ENCODE measurements at places on chromosomes 3 and 15. TPM values are rescaled to one million over a fixed set of nuclear protein-coding genes. Genes with fewer than 3 reads are reported as not detected.
A peak's percentile ranks its signal among the peaks of the same experiment; 100 is the strongest.

The CGGBP1 gene
- 13.0 TPM for total RNA-seq

The C3orf33 gene
- 1.8 TPM for total RNA-seq

- DNase-seq: peak; percentile 91
These were observed 537.7 kb upstream of the ZNF385D start for GRCh38 chr3:22288756-22289155.

- no peak for DNase-seq
These were observed 1.1 kb downstream of the TICRR start for GRCh38 chr15:89576417-89576773.

The XCR1 gene
- total RNA-seq: not detected

The STARD5 gene
- total RNA-seq: not detected

The LDHAL6B gene
- not detected for total RNA-seq

DNA sequence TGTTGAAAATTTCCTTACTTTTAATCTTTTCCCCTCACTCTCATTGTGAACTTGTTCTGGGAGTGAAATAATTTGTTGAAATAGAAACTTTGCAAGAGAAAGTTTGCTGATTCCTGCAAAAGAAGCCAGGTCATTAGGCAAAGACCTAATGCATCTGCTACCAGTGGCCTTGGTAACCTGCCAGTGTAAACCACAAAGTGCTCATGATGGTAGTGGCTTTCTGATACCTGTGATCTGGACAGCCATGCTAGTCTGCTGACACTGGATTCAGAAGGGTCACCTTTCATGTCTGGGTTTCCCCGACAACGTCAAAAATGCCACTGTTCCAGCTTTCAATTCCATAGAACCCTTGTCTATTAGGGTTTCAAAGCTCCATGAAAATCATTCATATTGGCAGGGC, 123.7 kb upstream of the MCTP2 start:
- DNase-seq: no peak

DNA sequence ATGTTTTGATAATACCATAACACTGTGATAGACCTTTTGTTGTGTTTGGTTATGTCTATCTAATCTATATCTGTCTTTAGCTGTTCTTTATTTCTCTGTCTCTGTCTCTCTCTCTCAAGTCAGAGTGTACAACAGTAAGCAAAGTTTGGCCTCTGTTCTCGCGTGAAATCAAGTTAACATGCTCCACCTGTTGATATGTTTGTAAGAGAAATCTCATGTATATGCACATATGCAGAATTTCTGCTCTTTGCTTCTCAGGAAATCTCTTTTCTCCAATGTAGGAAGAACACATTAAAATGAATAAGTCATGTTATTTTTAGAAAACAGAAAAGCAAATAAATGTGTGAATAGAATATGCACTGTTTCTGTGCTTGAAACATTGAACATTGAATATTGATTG, 425.5 kb upstream of the SEMA6D start:
- DNase-seq: no peak

The RNU5B-1 gene
- total RNA-seq: not detected

DNA sequence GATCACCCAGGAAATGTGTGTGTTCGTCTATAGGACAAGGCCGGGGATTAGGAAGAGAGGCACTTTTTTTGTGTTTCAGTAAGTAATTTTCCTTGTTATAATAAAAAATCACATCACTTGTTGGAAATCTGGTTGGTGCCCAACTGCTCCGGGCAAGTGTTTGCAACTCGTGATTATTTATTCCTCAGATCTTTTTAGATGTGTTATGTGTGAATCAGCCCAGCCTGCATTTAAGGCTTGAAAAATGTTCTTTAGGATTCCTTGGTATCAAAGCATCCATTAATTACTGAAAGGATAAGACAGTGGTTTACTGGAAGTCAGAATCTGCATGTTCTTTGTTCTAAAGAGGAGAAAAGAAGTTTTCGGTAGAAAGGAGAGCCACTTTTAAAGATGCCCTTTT, 345.6 kb downstream of the FEZF2 start:
- no peak for DNase-seq

DNA sequence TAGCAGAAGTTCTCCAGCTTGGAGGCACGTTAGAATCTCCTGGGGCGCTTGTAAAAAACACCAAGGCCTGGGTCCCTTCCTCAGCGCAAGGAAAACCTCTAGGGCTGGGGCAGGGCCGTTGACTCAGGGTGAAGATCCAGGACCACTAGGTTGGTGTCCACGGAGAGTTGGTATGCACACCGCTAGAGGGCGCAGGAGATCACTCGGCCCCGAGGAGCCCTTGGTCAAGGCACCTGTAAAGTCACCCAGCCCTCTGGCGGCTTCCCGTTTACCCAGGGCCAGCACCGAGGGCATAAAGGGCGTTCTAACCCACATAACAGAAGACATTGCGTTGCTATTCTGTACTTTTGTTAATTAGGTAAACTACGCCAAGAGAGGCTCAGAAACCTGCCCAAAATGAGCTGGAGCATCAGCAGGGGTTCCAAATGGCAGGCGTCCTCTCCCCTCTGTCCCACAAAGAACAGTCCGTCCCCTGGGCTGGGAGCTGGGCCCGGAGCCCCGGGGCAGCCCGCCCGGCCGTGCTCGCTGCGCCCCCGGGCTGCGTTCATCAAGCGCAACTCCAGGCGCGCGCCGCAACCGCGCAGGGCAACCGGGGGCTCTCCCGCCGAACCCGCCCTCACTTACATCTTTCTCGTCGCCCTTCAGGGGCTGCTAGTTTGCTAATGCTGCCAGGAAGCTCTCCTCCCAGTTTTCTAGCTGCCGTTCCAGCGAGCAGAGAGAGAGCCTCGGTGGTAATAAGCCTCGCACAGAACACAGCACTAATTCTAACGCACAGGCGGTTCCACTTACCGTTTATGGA, 332.1 kb downstream of the ARRDC4 start:
- DNase-seq: peak; percentile 5

GRCh38 chr3:32901005-32901932, 50.2 kb upstream of the CCR4 start:
- no peak for DNase-seq

GRCh38 chr3:14434498-14435151, 32.2 kb downstream of the SLC6A6 start:
- peak; percentile 85 for DNase-seq

DNA sequence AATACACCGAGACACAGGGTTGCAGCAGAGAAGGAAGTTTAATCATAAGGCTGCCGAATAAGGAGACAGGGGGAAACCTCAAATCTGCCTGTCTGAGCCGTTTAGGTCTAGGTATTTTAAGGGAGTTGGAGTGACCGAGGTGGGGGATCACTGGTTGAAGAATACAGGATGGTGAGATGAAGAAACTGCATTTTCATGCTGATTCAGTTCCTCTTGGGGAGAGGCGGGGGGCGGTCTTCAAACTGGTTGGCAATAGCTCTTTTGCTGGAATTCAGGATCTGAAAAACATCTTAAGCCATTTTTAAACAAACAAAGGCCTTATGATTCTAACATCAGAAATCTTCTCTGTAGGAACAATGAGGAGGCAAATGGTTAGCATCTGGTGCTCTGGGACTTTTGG, 699.5 kb upstream of the CFAP20DC start:
- no peak for DNase-seq

GRCh38 chr3:56864090-56864489, 62.3 kb upstream of the ARHGEF3 start:
- DNase-seq: no peak

GRCh38 chr3:49721896-49722781, 1.6 kb downstream of the GMPPB start:
- DNase-seq: no peak

The CCDC191 gene
- total RNA-seq: 0.49 TPM

The SNX1 gene
- 125 TPM for total RNA-seq

GRCh38 chr15:76286271-76286879, 24.9 kb downstream of the ETFA start:
- DNase-seq: no peak

GRCh38 chr3:34929036-34929435, 710.3 kb upstream of the ARPP21 start:
- no peak for DNase-seq

The NR2E3 gene
- not detected for total RNA-seq

The TRIM42 gene
- total RNA-seq: not detected

- no peak for DNase-seq
These were observed 42.0 kb downstream of the NUP210 start for GRCh38 chr3:13378155-13378554.

DNA sequence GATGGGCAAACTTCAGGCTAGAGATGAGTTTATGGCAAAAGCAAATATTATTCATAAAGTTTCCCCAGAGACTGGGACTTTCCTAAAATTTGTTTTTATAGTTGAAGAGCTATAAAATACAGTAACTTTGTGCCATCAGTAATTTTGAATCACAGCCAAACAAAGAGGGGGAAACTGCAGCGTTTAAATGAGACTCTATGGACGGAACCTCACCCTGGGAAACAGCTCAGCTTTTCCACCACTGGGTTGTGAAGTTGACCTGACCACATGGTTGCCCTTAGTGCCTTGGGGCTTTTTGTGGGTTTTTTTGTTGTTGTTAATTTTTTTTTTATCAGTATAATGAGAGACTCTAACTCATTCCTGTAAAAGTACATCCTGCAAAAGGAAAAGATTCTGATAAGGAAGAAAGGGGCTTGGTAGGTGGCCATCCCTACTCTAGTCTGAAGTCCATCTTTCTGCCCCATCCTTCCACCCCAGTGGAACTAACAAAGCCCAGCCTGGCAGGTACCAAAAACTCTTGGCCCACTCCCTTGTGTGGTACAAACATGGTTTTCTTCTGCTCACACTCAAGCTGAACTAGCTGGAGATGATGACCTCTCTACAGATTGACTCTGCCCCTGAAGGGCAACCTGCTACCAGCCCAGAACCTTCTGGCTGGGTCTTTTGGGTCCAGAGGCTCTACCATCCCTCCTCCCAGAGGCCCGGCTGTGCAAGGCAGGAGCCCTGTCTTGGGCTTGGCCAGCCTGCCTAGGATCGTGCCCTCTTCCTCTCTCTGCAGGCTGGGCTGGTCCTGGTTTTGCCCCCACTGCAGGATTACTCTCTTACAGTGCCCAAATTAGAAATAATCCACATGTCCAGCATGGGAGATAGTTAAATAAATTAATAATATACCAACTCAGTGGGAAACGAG, 41.2 kb downstream of the RLBP1 start:
- DNase-seq: no peak

DNA sequence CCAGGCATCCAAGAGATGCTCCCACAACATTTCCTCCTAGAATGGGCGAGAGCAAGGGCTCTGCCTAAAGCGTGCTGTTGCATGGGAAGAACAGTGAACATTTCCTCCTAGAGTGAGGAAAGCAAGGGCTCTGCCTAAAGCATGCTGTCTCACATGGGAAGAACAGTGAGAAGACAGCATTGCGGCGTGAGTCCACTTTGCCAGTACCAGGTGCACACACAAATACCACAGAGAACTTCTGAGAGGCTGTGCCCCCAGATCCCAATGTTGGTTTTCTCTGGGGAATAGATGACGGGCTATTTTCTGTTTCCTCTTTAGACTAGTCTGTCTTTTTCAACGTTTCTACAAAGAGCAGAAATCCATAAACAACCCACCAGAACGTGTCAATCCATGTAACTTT, 142.9 kb downstream of the LRRK1 start:
- DNase-seq: no peak

The SLC24A5 gene
- not detected for total RNA-seq

The MME gene
- total RNA-seq: 540 TPM

The MITF gene
- 116 TPM for total RNA-seq

DNA sequence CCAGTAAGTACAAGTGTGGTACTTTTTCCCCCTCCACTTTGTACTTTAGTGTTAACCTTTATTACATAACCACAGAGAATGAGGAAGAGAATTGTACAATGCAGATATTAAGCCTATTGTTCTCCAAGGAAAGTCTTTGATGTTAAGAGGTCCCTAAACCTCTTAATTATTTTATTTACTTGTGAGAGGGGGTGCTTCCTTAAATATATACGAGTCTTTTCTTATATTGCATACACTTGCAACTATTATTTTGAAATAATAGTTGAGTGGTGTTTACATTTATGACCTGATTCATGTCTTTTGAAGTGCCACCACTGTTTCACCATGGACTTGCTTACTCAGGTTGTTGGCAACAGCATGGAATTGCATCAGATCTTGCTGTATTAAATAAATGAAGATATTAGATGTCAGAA, 10.1 kb downstream of the USP3 start:
- peak; percentile 62 for DNase-seq

- no peak for DNase-seq
These were observed 1.5 kb downstream of the TRPC1 start for GRCh38 chr3:142725357-142725739.

Data from G401 (cell line).